ENCODE measurements at places on chromosomes 1 and 21.

- DNase-seq = no peak
Observed at GRCh38 chr21:31660259-31660565, 719 bp downstream of the SOD1 start.

- no peak for DNase-seq
Observed at GRCh38 chr1:92482665-92483609, 3.8 kb downstream of the GFI1 start.

DNA sequence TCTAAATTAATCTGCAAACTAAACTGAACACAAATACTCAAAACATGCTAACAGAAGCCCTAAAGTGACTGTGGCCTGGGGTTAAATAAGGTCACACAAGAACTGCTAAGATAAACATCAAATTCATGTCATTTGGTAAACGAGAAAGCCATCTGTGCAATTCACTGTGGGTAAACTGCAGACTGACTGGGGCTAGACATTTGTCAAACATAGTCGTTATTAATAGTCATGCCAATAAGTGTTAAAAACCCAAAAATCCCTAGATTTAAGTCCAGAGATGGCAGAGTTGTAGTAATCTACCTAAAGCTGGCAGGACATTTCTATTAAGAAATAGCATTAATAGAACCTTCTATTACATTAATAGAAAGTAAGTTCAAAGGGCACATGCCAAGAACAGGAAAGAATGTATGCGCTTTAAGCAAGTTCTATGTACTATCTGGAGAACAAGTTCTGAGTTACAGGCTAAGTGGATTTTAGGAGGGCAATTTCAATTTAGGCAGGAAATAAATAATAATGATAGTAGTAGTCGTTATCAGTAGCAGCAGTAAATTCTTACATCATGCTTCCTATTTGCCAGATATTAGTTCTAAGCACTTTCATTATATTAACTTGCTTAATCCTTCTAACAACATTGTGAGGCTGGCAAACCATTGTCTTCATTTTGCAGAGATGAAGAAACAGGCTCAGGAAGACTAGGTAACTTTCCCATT lies 8.6 kb downstream of the EDEM3 start:
- no peak for DNase-seq

GRCh38 chr1:20685099-20685662 lies 24.0 kb upstream of the DDOST start:
- no peak for DNase-seq

DNA sequence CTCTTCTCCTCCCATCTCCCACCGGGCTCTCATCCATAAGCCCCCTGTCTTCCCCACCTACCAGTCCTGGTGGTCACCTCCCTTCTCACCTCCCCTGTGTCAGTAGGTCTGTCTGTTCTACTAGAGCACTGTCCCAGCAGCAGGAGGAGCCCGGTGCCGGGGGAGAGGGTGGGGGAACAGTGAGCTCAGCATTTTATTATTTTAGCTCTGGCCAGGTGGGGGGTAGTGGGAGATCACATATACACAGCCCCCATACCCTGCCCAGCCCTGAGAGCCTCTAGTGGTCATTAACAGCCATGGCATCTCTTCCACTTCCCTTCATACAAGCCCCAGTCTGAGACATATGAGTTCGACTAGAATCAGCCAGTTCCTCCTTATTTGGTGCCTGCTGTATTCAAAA lies at the start of gene TMOD4:
Gene TMOD4, minus strand, starts transcription at position 119 of the 400 bp plus-strand sequence. CDS start 1,106 bp downstream, outside the sequence.
- DNase-seq = no peak

Measured in hypothalamus (tissue), 51 donors.